ENCODE measurements at places on chromosomes 2 and 18.

DNA sequence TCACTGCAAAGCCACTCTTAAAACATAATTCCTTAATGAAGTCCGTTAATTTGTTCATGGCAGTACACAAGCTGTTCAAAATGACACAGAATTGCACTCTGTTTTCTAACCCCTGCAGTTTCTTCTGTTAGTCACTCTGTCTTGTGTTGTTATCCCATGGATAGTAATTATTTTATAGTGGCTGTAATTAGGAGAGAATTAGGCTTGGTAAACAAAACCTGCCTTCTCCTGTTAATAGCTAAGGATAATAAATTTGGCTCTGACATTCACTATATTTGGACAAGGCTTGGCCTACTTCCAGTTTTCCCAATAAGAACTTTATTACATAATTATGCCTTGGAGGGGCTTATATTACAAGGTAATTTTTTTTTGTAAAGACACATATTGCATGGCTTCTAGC is 330.3 kb upstream of the FIGN start:
- peak; percentile 94 for DNase-seq

DNA sequence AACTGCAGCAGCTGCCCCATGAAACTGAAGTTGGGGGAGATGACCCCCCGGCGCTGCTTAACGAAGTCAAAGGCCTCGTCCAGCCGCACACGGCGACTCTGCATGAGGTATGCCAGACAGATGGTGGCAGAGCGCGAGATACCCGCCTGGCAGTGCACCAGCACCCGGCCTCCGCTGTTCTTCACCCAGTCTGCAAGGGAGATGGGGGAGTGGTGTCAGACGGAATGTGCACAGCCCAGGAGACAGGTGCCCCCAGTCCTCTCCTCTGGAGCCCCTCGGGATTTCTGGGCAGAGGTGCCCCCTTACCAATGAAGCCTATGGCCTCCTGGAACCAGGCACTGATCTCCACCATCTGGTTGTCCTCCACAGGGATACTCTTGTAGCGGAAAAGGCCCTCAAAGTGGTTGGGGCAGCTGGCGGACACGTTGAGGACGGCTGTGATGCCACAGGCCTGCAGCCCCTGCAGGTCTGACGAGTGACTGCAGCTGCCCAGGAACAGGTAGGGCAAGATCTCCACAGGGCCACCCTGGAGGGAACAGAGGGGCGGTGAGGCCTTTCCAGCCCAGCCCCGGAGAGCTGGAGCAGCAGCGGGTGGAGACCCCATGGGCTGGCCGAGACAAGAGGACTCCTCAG is 1.3 kb downstream of the DUSP2 start:
- peak; percentile 8 for DNase-seq

- DNase-seq: no peak
Measured at GRCh38 chr2:234403074-234403473, 93.8 kb downstream of the ARL4C start.

GRCh38 chr18:38695559-38696280 is 1130.1 kb upstream of the CELF4 start:
- no peak for DNase-seq

GRCh38 chr2:45268631-45269030 is 259.4 kb upstream of the SIX2 start:
- no peak for DNase-seq

DNA sequence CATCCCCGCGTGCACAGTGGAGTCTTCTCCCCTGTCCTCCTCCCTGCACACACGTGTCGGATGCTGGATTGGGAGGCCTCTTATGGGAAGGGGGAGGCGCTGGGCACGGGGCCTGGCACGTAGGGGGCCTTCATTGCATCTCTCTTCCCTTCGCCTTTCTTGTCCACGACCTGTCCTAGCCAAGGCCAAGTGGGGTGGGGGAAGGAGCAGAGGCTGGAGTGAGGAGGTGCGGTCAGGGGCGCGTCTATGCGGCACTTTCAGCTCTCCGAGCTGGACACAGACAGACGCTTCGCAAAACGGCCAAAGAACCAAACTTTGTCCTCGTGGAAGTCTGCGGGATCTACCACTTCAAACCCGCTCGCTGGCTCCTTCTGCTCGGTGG is 13.4 kb downstream of the ALPG start:
- no peak for DNase-seq

- DNase-seq: no peak
Measured at GRCh38 chr18:74724186-74724585, 126.5 kb downstream of the ZNF407 start.

GRCh38 chr18:12774982-12775381 is 72.1 kb downstream of the PSMG2 start:
- DNase-seq: no peak

DNA sequence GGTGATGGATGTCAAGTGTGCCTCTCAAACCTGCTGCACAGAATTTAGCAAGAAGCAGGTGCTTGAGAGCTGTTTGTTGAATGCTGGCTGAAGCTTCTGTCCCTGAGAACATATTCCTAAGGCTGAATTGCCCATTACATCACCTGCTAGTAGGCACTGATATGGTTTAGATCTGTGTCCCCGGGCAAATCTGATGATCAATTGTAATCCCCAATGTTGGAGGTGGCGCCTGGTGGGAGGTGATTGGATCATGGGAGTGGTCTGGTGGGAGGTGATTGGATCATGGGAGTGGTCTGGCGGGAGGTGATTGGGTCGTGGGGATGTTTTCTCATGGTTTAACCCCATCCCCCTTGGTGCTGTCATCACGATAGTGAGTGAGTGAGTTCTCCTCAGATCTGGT is 128.0 kb downstream of the HRH4 start:
- DNase-seq: no peak

GRCh38 chr2:142048581-142048980 is 82.2 kb downstream of the LRP1B start:
- no peak for DNase-seq

DNA sequence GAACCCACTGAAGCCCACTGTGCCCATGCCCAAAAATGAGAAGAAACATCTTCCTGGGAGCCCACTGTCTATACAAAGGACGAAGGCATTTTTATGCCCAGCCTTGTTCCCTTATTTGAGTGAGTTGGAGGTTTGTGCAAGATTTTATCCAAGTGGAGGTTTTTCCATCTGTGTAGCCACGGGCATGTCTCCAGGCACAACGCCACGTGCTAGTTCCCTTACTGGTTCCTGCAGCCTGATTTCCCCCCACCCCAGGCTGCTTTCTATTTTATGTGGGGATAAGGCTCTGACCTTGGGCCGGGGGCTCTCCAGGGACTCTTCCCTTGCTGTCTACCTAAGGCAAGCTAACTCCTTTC is 22.2 kb upstream of the TXNL4A start:
- DNase-seq: no peak

- no peak for DNase-seq
Measured at GRCh38 chr2:204722207-204722606, 176.9 kb downstream of the PARD3B start.

DNA sequence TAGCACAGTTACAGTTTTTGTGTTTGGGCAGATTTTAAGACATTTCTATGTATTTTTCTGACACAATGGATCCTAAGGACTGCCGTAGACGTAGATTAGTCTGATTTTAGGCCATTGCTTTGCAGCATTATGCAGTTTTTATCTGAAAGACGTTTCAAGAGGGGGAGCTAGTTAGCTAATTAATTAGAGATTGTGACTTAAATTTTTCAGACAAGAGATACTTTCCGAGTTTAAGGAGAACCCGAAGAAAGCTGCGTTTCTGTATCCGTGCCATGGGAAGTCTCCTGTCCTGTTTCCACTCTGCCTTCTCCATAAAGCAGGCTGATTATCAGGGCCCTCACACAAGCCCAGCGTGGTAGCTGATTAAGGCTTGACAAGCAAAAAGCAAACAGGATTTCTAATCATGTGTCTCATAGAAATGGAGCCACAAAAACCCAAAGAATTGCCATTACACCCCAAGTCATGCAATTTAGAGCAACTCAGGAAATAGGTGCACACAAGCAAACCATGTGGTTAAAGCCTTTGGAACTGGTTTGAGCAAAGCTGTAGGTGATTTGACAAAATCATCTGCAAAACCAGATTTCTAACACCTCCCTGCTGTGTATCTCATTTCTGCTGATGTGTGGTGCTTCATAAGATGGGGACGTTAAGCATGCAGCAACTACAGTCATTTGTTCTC is 808.1 kb downstream of the RNF144A start:
- no peak for DNase-seq

DNA sequence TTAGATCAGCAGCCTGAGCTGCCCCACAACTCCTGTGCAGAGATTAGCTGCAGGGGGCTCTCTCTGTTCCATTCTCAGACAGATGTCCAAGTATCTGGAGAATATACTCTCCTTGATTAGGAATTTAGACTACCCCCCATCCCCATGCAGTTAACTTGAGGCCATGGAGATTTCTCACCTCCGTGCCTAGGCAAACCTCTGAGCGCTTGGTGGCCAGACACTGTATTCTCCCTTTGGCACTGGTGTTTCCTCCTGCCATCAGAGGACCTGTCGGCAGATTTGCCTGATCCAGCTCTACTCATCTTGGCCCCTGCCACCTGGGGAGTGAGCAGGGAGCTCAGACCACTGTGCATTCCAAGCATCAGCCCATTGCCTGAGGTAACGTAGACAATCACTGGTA is 48.3 kb downstream of the ZNF804A start:
- no peak for DNase-seq

- no peak for DNase-seq
Measured at GRCh38 chr18:74873629-74874028, 276.0 kb downstream of the ZNF407 start.

- no peak for DNase-seq
Measured at GRCh38 chr2:36634981-36635597, 37.1 kb upstream of the FEZ2 start.

Measured in NCI-H1105 (cell line).